ENCODE measurements at places on chromosomes 16 and 17.

DNA sequence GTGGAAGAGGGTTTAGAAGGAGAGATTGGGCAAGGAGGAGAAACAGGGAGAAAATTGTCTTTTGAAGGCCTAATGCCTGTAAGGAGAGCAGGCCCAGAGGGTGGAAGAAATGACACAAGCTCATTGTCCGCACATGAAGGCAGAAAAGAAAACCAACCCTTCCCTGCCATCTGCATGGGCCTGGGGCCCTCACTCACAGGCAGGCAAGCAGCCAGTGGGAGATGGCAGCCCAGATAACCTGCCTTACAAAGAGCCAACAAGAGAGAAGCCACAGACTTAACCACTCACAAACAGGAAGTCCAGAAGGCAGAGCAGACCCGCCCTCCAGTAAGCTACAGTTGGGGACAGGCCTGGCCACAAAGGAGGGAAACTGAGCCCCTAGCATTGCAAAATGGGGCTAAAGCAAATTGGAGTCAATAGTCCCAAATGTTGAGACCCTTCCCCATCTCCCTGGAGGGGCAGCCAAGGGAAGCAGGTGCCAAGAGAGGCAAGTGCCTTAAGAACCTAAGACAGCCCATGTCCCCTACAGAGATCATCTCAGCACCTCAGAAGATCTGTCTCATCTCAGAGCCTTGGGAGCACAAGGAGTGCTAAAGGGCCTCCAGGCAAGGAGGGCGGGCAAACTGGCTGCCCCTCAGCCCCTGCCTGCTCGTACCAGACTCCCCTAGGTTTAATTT lies 7.3 kb upstream of the TSPOAP1 start:
- no peak for DNase-seq

DNA sequence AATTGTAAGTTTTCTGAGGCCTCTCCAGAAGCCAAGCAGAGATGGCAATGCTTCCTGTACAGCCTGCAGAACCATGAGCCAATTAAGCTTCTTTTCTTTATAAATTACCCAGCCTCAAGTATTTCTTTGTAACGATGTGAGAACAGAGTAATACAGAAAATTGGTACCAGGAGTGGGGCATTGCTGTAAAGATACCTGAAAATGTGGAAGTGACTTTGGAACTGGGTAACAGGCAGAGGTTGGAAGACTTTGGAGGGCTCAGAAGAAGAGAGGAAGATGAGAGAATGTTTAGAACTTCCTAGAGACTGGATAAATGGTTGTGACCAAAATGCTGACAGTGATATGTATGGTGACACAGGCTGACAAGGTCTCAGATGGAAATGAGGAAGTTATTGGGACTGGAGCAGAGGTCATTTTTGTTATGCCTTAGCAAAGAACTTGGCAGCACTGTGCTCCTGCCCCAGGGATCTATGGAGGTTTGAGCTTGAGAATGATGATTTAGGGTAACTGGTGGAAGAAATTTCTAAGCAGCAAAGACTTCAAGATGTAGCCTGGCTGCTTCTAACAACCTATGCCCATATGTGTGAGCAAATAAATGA lies 23.1 kb downstream of the PRDM7 start:
- no peak for DNase-seq

DNA sequence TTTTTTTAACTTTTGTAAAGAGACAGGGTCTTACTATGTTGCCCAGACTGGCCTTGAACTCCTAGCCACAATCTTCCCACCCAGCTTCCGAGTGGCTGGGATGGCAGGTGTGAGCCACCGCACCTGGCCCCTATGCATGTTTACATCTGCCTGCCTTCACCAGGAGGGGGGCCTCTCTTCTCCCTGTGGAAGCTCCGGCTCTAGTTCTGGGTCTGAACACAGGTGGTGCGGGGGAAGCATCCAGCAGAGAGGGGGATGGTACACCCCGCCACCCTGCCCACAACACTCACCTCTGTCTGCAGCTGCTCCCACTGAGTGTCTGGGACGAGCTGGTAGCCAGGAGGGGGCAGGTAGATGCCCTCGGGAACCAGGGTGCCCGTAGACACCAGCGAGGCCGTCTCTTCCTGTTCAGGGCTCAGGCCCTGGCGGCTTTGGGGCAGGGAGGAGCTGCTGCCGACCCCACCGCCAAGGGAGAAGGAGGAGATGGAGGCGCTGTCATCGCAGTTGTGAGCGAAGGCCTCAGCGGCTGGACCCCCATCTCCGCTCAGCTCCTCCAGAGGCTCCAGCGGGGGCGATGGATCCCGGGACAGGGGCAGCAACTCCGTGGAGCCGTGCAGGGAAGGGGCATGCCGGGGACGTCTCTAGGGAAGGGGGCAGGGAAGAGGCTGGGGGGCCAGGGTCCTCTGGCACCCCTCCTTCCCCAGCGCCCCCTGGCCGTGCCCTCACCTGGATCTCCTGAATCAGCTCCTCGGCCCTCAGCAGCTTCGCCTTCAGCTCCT lies 10.9 kb downstream of the RABEP2 start:
- DNase-seq = no peak

- no peak for DNase-seq
Observed at GRCh38 chr17:8080208-8080798, 7.2 kb downstream of the ALOX12B start.

- no peak for DNase-seq
Observed at GRCh38 chr17:50146927-50147665, 3.4 kb downstream of the PPP1R9B start.

DNA sequence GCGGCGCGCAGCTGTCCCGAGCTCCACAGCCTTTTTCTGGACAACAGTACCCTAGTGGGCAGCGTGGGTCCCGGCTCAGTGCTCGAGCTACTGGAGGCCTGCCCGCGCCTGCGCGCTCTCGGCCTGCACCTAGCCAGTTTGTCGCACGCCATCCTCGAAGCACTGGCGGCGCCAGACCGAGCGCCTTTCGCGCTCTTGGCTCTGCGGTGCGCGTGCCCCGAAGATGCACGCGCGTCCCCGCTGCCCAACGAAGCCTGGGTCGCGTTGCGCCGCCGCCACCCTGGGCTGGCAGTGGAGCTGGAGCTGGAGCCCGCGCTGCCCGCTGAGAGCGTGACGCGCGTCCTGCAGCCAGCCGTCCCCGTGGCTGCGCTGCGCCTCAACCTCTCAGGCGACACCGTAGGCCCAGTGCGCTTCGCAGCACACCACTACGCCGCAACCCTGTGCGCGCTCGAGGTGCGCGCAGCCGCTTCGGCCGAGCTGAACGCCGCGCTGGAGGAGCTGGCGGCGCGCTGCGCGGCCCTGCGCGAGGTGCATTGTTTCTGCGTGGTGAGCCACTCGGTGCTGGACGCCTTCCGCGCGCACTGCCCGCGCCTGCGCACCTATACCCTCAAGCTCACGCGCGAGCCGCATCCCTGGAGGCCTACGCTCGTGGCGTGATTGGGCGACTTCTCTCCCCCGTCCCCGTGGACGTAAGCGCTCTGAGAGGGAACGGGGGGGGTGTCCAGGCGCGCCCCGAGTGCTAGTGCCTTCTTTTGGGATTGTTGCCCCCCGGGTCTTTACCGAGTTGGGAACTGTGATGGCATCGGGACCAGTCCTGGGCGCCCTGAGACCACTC lies 1.2 kb upstream of the HSF4 start:
- DNase-seq = no peak

- DNase-seq = no peak
Observed at GRCh38 chr17:21239680-21240368, 13.4 kb downstream of the NATD1 start.

DNA sequence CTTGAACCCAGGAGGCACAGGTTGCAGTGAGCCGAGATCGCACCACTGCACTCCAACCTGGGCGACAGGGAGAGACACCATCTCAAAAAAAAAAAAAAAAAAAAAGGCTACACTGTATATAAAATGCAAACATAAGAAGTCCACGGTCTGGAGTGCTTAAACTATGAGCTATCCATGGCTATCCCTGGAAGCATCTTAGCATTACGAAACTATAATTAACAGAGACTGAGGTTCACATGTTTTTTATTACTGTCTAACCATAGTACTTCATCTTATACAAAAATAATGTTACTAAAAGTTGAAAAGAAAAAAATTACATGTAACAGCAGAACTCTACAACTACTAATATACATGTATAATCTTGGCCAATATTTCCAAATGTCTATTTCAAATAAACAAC lies 32.8 kb downstream of the HELZ start:
- DNase-seq = no peak

DNA sequence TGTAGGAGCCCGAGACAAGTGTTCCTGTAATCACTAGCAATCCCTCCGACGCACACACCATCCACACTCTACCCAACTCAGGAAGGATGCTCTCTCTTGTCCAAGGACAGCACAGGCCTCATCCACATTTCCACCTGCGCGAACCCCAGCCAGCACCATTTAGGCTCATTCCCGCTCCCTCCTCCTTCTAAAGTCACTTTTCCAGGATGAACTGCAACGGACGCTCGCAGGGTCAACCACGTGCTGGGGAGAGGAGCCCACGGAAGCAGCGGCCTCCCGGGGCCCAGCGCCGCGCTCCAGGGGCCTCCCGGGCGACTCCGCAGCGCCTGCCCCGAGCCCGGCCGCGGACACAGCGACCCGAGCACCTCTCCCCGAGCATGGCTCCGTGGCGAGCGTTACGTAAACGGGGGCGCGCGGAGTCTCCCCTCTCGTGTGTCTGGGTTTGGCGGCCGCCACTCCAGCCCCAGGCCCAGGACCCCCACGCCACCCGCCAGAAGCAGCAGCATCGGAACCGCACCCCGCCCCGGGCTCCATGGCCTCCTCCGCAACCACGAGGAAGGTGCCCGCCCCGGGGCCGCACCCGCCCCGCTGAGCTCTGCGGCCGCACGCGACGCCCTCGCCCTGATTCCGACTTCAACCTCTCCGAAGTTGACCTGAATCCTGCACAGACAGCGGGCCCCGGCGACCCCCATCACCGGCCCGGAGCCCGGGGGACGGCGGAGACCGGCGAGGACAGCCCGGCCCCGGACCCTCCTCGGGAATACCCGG lies 668 bp downstream of the USP36 start:
- DNase-seq = no peak

DNA sequence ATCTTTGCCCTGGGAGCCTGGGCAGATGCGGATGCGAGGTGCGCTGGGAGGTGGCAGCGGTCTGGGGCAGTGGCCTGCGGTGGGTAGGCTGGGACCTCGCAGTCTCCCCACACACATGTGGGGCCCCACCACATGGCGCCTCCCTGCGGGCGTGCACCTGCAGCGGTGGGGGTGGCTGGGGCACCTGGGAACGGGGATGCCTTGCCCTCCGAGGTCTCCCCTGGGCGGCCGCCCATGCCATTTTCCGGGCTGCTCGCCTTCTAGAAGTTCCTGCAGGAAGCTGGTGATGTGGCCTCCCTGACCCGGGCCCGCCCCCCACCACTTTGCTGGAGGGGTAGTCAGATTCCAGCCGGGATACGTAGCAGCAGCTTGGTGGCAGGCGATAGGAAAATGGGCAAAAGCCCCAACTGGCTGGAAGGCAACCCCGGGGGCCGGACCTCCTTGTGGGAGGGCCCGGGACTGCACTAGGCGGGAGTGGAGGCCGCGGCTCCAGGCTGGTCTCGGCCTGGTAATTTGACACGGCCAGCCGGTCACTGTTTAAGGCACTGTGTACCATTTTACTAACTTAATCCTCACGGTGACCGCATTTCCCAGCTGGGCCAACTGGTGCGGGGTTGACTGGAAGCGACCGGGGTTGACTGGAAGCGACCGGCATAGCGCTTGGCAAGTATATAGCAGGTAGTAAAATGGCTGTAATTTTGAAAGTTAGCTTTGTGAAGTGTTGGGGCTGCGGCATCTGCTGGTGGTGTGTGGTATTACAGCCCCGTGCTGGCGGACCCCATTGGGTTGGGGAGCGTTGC lies 38.5 kb downstream of the IGF2BP1 start:
- no peak for DNase-seq

- DNase-seq = peak; percentile 67
Observed at GRCh38 chr16:65305266-65305959, 183.6 kb upstream of the CDH11 start.

Data from GM04503 (cell line).